Left ventricle myocardium superior (tissue), 1 donor: ENCODE measurements at places on chromosomes 11 and 22. TPM values are rescaled to one million over a fixed set of nuclear protein-coding genes. Genes with fewer than 3 reads are reported as not detected.

The EIF3F gene
- 156 TPM for total RNA-seq

DNA sequence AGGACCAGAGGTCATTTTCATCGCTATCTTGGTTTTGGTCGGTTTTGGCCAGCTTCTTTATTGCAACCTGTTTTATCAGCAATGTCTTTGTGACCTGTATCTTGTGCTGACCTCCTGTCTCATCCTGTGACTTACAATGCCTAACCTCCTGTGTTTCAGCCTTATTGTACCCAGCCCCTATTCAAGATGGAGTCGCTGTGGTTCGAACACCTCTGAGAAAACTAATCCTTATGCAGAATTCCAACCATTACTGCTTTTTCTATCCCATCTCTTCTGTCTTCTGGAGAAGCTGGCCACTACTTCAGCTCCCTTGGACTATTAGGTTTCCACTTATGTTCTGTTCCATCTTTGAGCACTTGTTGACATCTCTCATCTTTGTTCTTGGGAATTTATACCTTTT lies 62.6 kb downstream of the METTL15 start:
- no peak for DNase-seq

GRCh38 chr22:28548406-28548805 lies 131.2 kb downstream of the TTC28 start:
- DNase-seq = no peak

The PKNOX2 gene
- total RNA-seq = 7.6 TPM

GRCh38 chr22:47647720-47648119 lies 885.3 kb downstream of the TBC1D22A start:
- DNase-seq = no peak

The APOBEC3C gene
- total RNA-seq = 31.1 TPM

The SCGB1A1 gene
- total RNA-seq = not detected

- no peak for DNase-seq
These were observed 30.7 kb downstream of the ME3 start for GRCh38 chr11:86641537-86642261.

The ARHGAP8 gene
- total RNA-seq = not detected

DNA sequence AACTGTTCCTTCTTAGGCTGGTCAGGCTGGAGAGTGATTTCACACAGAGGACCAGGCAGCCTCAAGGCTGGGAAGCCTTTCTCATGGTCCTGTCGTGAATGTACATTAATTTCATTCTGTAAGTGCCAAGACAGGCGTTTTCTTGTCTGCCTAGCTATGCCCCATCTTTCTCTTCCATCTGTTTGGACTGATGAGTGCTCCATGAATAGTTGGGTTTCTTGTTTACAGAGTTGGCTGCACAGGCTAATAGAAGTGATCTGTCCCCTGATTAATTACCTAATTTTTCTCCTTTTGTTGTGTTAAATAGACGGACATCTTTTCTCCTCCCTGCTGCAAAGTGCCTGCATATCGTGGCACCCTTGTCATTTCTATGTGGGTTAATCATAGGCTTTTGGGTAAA lies 135.8 kb upstream of the NARS2 start:
- no peak for DNase-seq

DNA sequence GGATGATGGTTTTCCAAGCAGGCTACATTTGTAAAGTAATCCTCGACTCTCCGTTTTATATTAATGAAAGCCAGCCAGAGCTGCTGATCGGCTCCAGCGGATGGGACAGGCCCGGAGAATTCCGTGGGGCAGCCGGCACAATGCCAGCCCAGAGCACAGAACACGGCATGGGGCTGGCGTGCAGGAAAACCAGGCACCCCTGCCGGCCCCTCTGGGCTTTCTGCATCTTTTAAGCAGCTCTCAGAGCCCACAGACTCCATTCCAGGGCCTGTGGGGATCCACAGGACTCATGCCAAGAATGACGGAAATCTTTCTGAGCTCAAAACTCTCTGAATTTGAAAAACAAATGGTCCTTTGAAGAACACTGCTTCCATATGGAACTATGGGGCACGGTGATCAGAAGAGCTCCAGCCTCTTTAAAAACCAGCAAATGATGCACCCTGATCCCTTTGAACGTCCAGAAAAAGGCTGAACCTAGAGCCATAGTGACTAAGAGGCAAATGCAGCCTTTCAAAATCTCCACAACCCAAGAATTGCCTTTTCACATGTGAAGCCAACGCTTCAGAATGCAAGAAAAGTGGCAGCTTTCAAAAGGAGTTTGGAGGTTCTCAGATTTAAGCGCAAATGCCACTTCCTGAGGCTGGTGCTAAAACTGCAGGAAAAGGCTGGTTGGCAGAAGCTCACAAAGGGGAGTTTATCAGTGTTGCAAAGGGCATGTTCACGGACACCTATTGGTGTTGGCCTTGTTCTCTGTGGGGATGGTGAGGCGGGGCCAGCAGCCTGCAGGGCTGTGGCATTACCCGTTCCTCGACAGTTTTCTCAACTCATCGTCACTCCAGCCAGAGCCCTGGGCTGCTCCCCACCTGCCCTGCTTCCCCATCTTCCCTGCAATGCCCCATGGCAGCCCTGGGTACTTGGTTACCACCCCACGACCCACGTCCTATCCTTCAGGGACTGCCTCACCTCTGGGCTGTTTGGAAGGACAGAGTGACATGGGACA lies 212.5 kb downstream of the CTTN start:
- peak; percentile 52 for DNase-seq

GRCh38 chr11:74123008-74123448 lies 47.8 kb downstream of the C2CD3 start:
- no peak for DNase-seq

- no peak for DNase-seq
These were observed 57.6 kb downstream of the PLEKHA7 start for GRCh38 chr11:16956538-16957153.

The BLID gene
- total RNA-seq = not detected

The GAL3ST3 gene
- total RNA-seq = 3.5 TPM
